ENCODE measurements at places on chromosomes 6 and 20.

DNA sequence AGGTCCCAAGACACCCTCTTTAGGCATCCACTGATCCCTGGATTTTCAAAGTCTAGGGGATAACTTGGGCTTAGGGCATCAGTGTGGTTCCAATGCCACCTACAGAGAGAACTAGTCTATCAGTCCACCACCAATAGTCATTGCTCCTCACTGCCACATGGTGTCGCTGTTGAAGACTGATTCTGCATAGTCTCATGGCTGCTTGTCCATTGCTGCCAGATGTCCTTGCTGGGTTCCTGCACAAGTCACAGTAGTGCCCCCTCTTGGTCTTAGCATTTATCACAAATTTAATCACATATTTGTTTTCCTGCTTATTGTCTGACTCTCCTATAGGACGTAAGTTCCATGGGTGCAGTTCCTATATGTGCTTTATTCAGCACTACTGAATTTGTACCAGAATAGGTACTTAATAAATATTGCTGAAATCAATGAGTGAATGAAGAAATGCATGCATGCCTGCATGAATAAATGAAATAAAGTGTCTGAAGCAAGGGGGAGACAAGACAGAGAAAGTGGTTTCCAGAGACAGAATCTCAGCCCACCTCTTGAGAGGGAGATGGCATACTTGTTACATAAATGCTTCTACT is 45.9 kb upstream of the RALY start:
- DNase-seq, result no peak

DNA sequence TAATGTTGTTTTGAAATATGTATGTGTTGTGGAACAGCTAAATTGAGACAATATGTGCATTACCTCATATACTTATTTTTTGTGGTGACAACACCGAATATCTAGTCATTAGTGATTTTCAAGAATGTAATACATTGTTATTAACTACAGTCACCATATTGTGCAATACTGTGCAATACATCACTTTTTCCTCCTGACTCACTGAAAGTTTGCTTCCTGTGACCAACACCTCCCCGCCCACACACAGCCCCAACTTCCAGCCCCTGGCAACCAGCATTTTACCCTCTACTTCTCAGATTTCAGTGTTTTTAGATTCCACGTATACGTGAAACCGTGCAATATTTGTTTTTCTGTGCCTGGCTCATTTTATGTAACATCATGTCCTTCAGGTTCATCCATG is 627.9 kb downstream of the PRKN start:
- DNase-seq, result no peak

DNA sequence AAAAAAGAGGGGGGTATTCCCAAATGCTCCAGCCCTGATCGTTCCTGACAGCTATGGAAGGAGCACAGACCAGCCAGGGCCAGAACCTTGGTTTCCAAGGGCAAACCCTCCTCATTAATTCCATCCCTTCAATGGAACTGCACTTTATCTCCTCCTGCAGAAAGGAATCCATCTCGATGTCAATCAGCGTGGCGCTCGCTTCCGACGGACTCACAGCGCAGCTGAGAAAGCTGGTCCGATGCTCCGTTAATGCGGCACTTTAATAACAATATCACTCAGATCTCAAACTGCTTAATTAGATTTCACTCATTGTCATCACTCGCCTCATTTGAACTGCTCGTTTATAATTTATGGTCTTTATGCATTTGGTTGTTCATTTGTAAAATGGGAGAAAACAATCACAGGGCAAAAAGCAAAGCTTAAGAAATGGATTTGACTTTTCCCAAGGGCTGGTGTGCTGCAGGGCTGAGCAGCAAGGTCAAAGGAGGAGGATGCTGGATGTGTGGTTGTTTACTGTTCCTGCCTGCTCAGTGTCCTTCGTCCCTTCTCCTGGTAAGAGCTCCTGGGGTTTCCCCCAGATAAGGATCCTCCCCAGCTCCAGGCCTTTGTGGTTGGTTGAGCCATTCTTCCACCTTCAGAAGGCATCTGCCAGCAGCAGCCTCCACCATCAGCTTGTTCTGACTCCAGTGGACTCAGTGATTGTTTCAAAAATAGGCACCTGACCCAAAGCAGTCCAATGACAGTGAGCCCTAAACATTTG is 152.7 kb downstream of the ANKRD60 start:
- DNase-seq, result peak; percentile 84

- no peak for DNase-seq
These were observed 60.6 kb downstream of the TRAM2 start for GRCh38 chr6:52516269-52516668.

- DNase-seq, result no peak
These were observed 2.4 kb upstream of the SPEF1 start for GRCh38 chr20:3783511-3784195.

GRCh38 chr6:84251891-84252539 is 24.6 kb upstream of the CEP162 start:
- DNase-seq, result no peak

DNA sequence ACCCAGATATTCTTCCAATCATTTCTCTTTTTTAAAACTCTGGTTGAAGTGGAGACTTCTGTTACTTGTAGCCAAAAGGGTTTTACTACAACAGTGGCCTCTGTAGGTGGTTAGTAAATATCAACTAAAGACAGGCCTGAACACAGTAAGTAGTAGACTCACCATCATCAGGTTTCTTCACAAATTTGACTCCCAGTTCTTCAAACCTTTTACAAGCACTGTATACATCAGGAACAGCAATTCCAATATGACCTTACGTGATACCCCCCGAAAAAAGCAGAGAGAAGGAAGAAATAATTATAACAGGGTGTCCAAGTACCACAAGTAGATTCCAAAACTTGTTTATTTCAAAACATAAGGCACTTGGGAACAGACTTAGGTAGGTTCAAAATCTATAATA is 21.1 kb downstream of the GLO1 start:
- no peak for DNase-seq

- no peak for DNase-seq
These were observed 387.3 kb downstream of the CDKAL1 start for GRCh38 chr6:20921578-20921977.

DNA sequence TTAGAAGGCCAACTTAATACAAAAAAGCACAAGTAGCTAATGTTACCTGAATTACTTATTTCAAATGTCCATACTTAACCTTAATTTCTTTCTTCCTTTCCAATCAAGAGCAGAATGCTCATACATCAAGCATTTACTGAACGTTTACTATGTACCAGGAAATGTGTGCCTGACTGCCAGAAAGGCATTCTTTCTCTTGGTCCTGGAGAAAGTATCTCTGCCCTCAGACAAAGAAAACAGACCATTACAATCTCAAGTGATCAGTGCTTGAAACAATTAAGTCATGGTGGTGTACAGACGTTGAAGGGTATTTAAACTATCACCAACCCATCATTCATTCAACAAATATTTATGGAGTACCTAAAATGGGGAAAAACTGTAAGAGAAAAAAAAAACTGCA is 26.4 kb downstream of the CSNK2A1 start:
- DNase-seq, result no peak

DNA sequence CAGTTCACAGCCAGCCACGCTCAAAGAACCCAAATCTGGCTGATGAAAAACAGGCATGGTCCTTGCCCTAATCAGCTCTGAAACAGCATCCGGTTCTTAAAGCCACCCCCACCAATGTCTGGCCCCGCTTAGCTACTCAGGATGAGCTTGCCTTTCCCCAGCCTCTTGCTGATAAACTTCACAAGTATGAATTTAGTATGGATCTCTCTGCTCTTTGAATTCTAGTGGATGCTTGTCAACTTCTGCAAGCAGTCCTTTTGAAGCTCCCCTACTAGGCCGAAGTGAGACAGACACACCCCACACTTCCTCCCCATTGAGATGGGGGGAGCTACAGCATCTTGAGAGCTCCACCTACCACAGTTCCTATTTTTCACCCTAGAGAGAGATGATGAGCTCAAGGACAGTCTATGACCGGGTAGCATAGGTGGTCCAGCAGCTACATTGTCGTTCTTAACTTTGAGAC is 36.7 kb downstream of the EBF4 start:
- DNase-seq, result no peak

DNA sequence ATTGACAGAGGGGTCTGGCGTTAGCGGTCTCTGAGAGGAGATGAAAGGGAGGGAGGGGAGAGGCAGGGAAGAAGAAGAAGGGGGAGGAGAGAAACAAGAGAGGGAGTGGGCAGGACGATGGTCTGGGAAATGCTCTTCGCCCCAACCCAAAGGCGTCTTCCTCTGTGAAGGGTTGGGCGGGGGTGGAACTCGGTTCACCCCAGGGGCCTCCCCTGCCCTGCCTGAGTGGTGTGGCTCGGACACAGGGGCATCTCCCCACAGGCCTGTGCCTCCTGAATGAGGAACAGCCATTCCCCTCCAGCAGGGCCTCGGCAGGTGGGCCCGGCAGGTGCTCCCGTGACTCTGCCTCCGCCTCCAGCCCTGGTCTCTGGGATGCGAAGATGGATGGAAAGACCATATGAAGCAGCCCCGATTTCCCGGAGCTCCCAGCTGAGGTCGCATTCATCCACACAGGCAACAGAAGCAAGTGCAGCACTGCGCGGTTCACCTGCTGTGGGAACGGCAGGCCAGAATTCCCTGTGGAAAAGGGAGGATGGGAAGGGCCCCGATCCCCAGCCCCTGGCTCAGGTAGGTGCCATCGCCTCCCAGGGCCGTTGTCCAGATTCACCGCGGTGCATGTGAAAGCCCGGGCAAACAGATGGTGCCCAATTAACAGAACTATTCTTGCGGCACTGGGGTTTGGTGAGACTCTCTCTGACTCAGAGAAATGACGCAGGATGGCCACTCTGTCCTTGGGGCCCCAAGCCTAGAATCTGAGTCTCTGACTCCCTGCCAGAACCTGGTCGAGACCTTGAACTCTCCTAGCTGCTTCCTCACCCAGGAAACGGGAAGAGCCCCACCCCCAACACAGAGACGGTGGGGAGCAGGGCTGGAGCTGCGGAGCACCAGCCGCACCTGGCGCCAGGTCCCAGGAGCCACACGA is 29.4 kb upstream of the RPS6KA2 start:
- no peak for DNase-seq

GRCh38 chr6:25637211-25637610 is 14.8 kb upstream of the SCGN start:
- no peak for DNase-seq

DNA sequence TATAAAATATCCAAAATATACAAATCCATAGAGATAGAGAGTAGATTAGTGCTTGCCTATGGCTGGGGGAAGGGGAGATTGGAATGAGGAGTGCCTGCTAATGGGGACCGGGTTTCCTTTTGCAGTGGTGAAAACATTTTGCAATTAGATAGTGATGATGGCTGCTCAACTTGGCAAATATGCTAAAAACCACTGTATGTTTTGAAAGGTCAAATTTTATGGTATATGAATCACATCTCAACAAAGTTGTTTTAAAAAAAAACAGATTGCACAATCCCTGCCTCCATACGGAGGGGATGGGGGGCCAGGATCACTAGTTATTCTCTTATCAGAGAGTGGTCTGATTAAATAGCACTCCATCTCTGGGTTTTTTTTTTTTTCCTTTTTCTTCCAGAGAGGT is 76.9 kb upstream of the RIPOR2 start:
- DNase-seq, result no peak

GRCh38 chr6:112038268-112038667 is 15.6 kb upstream of the CCN6 start:
- DNase-seq, result no peak

DNA sequence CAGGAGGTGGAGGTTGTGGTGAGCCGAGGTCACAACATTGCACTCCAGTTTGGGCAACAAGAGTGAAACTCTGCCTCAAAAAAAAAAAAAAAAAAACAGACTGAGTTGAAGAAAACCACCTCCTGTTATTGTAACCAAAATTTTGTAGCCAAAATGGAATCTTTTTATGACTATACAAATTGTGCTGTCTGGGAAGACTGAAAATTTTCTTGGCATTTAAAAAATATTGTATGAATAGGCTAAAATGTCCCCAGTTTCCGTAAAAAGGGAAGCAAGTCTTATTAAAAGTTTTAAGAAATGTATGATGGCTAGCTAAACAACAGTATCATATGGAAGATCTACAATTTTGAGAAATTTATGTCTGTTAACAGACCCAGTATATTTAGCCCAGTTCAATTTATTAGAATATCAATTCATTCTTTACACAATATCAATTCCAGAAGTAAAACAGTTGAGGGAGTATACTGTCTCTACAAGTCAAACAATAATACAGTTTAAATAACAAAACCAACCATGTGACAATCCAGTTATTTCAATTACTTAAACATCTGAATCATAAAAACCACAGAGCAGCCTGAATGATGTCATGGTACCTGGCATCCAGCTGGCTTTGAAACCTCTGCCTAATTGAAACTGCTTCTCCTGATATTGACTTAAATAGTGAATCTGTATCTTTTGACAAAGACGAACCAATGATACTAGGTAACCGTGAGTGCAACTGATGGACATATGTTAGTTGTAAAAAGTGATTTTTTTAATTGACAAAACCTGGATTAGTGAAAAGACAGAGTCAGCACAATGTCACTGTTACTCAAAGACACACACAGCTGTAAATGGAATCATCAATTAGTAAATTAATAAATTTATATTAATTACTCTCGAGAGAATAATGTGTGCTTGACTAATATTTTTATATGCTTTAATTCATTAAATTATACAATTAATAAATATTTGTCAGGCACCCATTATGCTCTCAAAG is 166.6 kb upstream of the MARCKS start:
- DNase-seq, result peak; percentile 52

All from eye (tissue), 1 donor.